ENCODE measurements at places on chromosomes 5 and 9.

GRCh38 chr5:87924436-87924835 lies 344.2 kb downstream of the TMEM161B start:
- no peak for DNase-seq

- no peak for DNase-seq
Observed at GRCh38 chr5:124502551-124502950, 243.9 kb downstream of the ZNF608 start.

DNA sequence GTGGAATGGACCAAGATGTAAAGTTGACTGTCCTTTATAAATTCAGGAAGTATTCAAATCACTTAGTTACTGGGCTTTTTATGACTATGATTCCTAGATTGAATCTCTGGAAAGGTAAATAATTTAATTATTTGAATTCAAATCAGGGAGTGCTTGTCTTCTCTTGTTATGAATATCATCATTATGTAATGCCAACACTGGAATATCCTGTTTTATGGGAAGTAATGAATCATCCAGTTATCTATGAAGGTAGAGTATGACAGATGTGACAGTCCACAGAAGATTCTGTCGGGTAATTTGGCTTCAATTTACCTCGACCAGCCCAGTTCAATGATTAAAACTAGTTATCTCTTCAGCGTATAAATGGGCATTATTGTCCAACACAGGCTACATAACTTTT lies 141.0 kb upstream of the NUDT12 start:
- no peak for DNase-seq

GRCh38 chr9:119044806-119045205 lies 324.4 kb downstream of the BRINP1 start:
- no peak for DNase-seq

DNA sequence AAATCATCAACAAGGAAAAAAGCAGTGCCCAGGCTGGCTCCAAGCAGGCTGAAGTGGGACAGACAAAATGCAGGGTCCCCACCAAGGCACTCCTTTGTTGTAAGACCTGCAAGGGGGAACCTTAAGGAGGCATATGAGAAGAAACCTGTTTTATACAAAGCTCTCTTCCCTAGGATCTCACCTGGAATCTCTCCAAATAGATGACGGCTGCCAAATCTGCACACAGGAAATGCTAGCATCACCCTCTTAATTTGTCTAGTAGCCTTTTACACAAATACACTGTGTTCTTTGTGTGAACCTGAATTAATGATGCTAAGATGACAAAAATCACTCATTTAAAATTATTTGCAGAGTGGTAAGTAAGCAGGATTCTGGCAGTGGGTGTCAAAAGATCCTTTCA lies 280.2 kb downstream of the SPOCK1 start:
- no peak for DNase-seq

- DNase-seq: no peak
Observed at GRCh38 chr5:167759057-167759821, 532.2 kb upstream of the WWC1 start.

DNA sequence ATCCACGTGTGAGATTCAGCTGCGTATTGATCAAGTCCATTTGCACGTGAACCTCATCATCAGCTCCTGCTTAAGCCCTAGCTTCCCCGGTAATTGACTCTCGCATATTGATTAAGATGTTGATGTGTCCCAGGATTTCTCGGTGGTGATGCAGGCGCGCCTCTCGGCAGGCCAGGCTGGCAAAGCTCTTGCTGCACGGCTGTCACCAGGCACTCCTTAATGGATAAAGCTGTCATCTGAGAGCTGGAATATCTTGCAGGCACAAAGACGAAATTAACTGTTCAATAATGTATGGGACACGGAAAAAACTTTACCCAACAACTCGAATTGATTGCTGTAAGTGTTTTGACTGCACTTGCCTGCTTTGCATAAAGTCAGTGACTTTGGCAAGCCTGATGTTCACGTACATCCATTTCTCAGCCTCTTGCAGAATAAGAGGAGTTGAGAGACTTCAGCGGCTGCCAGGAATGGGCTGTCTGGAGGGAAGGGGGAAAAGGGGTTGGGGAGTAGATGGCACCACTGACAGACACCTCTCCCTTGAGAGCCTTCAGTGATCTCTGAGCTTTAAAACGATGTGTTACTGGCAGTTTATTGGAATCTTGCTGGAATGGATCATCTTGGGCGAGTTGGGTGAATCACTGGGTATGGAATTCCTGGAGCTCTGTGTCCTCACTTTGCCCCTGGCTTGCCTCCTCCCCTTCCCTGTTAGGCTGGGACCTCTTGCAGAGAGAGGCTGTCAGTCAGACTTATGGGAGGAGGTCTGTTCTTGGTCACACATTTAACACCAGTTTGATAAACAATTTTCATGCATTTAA lies 650.3 kb downstream of the CCDC171 start:
- DNase-seq: no peak

DNA sequence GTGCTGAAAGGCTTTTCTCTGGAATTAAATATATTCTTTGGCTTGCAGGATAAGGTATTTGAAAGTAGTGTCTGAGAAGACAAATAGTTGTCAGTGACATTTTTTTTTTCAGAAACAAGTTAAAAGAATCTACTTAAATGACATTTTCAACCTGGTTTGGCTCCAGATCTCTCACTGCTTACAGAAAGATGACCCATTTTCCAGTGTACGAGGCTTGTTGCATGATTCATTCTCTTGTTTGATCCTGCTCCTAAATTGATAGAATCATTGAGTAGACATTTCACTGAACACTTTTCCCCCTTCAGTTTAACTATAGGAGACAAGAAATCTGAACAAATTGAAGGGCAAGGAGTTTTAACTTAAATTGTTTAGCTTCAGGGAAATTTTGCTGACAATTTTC lies 546.1 kb downstream of the ZNF608 start:
- DNase-seq: no peak

GRCh38 chr5:60836131-60836530 lies 7.9 kb downstream of the ELOVL7 start:
- no peak for DNase-seq

GRCh38 chr5:169302491-169303118 lies 1.7 kb upstream of the SLIT3 start:
- peak; percentile 57 for DNase-seq

DNA sequence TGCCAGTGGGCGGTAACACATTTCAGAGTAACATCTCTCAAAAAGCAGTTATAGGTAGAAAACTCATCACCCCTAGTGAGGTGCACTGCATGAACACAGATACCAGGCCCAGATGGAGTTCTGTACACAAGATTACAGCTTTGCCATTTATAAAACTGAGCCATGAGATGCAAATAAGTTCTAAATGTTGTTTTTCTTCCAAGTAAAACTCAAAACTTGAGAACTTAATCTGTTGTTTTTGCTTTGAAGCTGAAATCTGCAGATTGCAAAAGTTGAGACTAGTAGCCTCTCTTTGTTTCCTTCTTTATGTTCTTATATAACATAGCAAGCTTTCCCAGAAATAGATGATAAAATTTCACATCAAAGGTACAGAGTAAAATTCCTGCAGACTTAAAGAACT lies 434.1 kb downstream of the PLK2 start:
- DNase-seq: no peak

DNA sequence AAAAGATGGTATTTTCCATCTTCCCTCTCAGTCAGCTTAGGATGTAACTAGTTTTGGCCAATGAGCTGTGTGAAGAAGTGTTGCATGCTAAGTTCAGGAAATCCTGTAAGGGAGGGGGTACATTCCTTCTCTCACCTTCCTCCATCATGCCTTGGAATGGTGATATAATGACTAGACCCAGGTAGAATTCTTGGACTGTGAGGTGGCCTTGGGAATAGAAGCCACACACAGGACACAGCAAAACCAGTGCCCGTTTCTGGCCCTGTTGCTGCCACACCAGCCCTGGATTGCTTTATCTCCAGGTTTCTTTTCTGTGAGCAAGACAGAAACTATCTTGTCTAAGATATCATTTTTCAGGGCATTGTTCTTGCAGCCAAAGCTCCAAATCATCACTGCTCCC lies 10.5 kb upstream of the ZNF354A start:
- DNase-seq: no peak

DNA sequence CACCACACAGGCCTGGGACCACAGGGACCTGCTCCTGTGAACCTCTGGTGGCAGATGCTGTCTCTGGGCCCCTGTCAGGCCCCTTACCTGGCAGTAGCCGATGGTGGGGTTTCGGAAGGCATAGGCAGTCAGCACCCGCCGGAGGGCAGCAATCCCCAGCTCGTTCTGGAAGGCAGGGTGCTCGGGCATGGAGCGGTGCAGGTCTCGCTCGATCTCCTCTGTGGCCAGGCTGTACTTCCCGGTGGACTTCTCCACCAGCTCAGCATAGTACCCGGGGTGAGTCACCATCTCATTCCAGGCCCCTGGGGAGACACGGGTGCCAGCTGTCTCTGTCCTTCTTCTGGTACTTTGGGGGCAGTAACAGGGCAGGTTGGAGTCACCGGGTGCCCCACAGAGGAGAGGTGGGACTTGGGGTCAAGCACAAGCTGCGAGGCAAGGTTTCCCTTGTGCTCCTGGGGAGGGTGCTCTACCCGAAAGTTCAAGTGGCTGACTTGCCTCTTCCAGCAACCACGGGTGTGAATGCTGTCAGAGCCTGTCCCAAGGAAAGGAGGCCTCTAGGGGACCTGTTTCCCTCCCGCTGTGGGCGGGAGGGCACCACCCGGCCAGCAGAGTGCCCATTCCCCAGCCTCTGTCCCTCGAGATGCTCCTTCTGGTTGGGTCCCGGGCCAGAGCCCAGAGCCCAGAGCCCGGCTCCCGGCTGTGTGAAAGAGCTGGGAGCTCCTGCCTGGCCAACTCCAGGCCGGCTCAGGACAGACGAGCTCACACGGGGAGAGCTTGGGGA lies 19.8 kb upstream of the MRNIP start:
- DNase-seq: no peak

DNA sequence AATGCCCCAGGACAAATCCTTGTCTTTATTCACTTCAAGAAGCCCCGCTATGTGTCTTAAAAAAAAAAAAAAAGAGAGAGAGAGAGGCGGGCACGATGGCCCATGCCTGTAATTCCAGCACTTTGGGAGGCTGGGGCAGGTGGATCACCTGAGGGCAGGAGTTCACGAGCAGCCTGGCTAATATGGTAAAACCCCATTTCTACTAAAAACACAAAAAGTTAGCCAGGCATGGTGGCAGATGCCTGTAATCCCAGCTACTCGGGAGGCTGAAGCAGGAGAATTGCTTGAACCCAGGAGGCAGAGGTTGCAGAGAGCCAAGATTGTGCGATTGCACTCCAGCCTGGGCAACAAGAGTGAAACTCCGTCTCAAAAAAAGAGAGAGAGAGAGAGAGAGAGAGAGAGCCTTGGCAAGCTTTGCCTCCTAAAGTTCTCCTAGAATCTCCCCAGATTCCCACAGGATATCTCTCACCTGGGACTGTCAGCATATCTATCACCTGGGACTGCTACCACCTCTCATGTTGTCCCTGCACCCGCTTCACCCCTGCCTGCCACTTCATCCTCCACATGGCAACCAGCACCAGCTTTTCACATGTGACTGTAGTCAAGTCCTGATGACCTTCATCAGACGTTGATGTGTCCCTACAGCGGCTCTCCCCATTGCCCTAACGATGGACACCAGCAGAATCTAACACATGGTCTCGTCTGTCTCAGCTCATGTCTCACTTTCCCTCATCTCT lies 5.8 kb downstream of the ITK start:
- no peak for DNase-seq

GRCh38 chr5:95949810-95950209 lies 11.8 kb downstream of the ELL2 start:
- DNase-seq: no peak

- DNase-seq: no peak
Observed at GRCh38 chr5:6837519-6838110, 124.4 kb downstream of the TENT4A start.

GRCh38 chr9:133246991-133247390 lies 28.0 kb downstream of the ABO start:
- DNase-seq: no peak

- no peak for DNase-seq
Observed at GRCh38 chr5:88785746-88786565, 97.0 kb downstream of the MEF2C start.

GRCh38 chr5:21684992-21685391 lies 1168.2 kb downstream of the CDH12 start:
- no peak for DNase-seq

DNA sequence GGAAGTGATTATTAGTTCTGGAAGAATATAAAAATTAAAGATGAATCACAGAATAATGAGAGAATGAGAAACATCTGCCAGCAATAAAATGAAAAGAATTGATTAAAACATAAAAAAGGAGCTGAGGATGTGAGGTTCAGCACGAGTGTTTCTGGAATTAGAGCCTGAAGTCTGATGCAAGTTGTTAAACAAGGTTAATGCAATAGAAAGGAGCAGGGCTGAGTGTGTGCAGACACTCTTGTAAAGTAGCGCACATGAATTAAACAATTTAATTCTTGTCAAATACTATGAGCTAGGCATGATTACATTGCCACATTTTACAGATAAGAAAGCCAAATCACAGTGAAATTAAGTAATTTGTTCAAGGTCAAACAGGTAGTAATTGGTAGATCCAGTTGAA lies 384.2 kb downstream of the TAF11L14 start:
- no peak for DNase-seq

GRCh38 chr5:10750909-10751308 lies 10.1 kb downstream of the DAP start:
- no peak for DNase-seq

DNA sequence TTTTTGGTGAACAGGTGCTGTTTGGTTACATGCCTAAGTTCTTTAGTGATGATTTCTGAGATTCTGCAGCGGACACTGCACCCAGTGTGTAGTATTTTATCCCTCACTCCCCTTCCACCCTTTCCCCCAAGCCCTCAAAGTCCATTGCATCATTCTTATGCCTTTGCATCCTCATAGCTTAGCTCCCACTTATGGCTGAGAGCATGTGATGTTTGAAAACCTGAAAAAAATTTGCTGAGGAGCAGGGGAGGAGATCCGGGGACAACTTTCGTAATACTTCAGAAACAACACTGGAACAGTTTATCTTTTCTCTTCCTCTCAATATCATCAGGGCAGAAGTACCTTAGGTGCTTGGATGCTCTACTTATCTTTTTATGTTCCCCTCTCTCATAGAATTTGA lies 226.4 kb downstream of the ADAMTS6 start:
- no peak for DNase-seq

- no peak for DNase-seq
Observed at GRCh38 chr5:58149746-58150145, 310.1 kb downstream of the PLK2 start.

- DNase-seq: no peak
Observed at GRCh38 chr9:91146391-91147019, 215.2 kb downstream of the AUH start.

GRCh38 chr5:141969783-141970771 lies 1.2 kb downstream of the RNF14 start:
- no peak for DNase-seq

All from pancreas (tissue), 10 donors.